ENCODE measurements at places on chromosomes 4 and X. TPM values are rescaled to one million over a fixed set of nuclear protein-coding genes. Genes with fewer than 3 reads are reported as not detected.

GRCh38 chrX:15679246-15679645, 14.6 kb upstream of the CLTRN start:
- peaks cover 37% of the 10 kb centered on the region for H3K4me1 ChIP-seq
- DNase-seq: no peak

TENT5D gene
- 0.04 TPM for total RNA-seq

GRCh38 chr4:180493299-180493698, 1749.9 kb upstream of the TENM3 start:
- no peak overlapping the region for H3K4me3 ChIP-seq
- H3K4me1 ChIP-seq: no peaks in the 10 kb centered on the region
- DNase-seq: no peak
- H3K27ac ChIP-seq: no peak overlapping the region
- H3K36me3 ChIP-seq: no peaks in the 10 kb centered on the region
- H3K27me3 ChIP-seq: no peaks in the 10 kb centered on the region

DNA sequence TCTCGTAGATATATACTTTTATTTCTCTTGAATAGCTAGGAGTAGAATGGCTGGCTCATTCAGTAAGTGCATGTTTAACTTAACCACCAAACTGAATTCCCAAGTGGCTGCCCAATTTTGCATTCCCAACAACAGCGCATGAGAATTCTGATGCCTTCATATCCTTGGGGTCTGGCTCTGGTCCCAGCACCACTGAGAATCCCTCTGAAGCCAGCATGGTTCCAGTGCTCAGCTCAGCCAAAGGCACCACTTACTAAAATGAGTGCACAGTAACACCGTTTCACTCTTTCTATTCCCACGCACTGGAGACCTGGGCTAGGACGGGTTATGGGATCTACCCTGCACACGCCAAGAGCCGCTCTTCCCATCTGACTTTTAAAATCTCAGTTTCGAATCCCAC, 60.4 kb downstream of the CASP3 start:
- no peak overlapping the region for H3K27ac ChIP-seq
- H3K27me3 ChIP-seq: no peaks in the 10 kb centered on the region
- no peak overlapping the region for H3K4me3 ChIP-seq

- no peaks in the 10 kb centered on the region for H3K27me3 ChIP-seq
- no peak overlapping the region for H3K4me3 ChIP-seq
- DNase-seq: peak; percentile 54
- H3K36me3 ChIP-seq: peaks cover 18% of the 10 kb centered on the region
- H3K27ac ChIP-seq: peak overlapping the region; percentile 58
- peaks cover 13% of the 10 kb centered on the region for H3K4me1 ChIP-seq
Observed at GRCh38 chr4:99885063-99885664, 9.1 kb downstream of the LAMTOR3 start.

TBC1D8B gene
- total RNA-seq: 1.8 TPM

DNA sequence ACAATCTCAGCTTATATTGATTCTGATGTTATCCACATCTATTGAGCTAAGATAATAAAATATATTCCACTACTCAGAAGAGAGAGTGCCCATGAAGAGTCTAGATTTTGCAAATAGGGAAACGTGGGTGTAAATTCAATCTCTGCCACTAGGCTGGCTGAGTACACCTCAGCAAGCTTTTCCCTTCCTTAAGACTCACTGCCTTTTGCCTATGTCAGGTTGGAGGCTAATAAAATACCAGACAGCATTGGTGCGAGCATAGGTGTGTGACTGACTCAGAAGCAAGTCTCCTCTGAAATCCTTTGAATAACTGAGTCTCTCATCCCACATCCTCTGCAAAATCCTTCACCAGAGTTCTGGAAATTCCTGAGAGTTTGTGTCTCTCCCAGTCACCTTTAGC, 405.4 kb upstream of the CPEB2 start:
- no peaks in the 10 kb centered on the region for H3K27me3 ChIP-seq
- peaks cover 6% of the 10 kb centered on the region for H3K4me1 ChIP-seq
- peak; percentile 53 for DNase-seq
- no peak overlapping the region for H3K4me3 ChIP-seq
- H3K36me3 ChIP-seq: no peaks in the 10 kb centered on the region
- no peak overlapping the region for H3K27ac ChIP-seq

DNA sequence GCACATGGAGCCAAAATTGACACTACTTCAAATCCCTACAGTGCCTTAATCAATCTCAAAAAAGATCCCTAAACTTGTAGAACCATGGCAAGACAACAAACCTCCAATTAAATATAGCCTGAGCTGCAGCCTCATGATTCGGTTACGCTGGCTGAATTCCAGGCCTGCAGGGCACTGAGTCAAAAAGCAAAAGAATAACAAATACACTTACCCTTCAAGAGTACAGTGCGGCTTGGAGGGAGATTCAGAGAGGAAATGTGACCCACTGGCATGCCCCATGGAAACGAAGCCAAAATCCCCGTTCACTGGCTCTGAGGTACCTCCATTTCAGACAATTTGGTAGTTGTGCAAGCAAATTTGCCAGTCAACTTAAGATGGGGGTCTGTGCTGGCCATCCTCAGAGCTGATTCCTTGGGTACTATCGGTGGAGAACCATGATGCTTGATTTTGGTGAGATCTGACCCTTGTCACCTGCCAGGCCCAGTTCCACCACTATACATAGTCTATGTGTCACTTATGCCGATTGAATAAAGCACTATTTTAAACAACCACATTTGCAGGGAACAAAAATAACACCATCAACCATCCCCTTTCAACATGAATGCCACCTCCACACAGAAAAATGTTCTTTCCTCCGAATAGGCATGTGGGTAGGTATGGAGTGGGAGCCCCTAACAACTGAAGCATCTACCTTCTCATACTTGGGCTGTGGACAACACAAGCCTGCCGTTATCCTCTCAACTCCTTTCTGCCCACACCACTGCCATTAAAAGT, 2.1 kb downstream of the C4orf54 start:
- no peak overlapping the region for H3K4me3 ChIP-seq
- DNase-seq: peak; percentile 88
- no peak overlapping the region for H3K27ac ChIP-seq
- peaks cover 18% of the 10 kb centered on the region for H3K4me1 ChIP-seq
- no peaks in the 10 kb centered on the region for H3K27me3 ChIP-seq

GRCh38 chrX:113400193-113400704, 559.6 kb upstream of the AMOT start:
- DNase-seq: peak; percentile 6
- H3K27me3 ChIP-seq: no peaks in the 10 kb centered on the region

STAP1 gene
- not detected for total RNA-seq

UGT8 gene
- total RNA-seq: 1.8 TPM

DNA sequence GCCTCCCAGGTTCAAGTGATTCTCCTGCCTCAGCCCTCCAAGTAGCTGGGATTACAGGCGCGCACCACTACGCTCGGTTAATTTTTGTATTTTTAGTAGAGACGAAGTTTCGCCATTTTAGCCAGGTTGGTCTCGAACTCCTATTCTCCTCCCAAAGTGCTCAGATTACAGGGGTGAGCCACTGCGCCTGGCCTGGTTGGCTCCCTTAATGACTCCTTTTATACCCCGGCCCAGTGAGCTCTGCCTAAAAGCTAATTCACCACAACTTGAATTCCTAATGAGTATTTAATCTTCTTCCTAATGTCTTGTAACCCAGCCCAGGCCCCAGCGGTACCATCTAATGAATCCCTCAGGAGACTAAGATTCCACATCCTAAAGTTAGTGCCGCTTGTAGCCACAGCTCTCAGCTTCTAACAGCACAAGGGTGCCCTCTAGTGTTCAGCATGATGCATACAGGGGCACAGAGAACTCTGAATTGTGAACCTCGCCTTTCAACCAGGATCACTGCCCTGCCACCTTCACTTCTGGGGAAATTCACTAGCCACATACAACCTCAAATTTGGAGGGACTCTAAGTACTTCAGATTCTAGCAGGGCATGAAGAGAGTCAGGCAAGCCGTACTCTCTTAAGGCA, 89.5 kb downstream of the OR13H1 start:
- H3K27me3 ChIP-seq: no peaks in the 10 kb centered on the region
- H3K36me3 ChIP-seq: no peaks in the 10 kb centered on the region
- no peaks in the 10 kb centered on the region for H3K4me1 ChIP-seq
- no peak overlapping the region for H3K4me3 ChIP-seq
- peak; percentile 68 for DNase-seq
- H3K27ac ChIP-seq: no peak overlapping the region

RS1 gene
- not detected for total RNA-seq

GRCh38 chrX:84078991-84079390, 109.0 kb downstream of the RPS6KA6 start:
- no peak overlapping the region for H3K27ac ChIP-seq
- no peaks in the 10 kb centered on the region for H3K36me3 ChIP-seq
- H3K27me3 ChIP-seq: no peaks in the 10 kb centered on the region
- no peak for DNase-seq
- H3K4me3 ChIP-seq: no peak overlapping the region
- no peaks in the 10 kb centered on the region for H3K4me1 ChIP-seq

CLIC2 gene
- total RNA-seq: not detected

DNA sequence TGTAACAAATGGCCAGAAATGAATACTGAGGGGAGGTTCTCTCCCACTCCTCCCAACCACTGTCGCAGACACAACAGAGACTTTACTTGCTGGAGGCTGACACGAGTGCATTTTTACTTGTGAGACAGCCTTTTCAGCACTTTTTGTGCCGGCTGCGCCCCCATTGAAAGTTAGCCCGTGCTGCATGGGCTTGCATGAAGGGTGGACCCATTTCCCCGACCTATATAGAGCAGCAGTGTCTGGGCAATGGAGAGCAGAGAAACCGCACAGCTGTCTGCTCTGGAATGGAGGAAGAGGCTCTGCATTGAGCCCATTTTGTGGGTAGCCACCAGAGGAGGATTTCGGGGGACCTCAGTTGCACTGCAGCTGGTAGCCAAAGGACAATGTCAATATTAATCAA, 208.8 kb downstream of the UGT8 start:
- no peaks in the 10 kb centered on the region for H3K4me1 ChIP-seq
- H3K36me3 ChIP-seq: no peaks in the 10 kb centered on the region
- DNase-seq: no peak
- H3K27ac ChIP-seq: no peak overlapping the region
- no peaks in the 10 kb centered on the region for H3K27me3 ChIP-seq

- no peaks in the 10 kb centered on the region for H3K36me3 ChIP-seq
- H3K4me3 ChIP-seq: no peak overlapping the region
- DNase-seq: no peak
- H3K27ac ChIP-seq: no peak overlapping the region
Observed at GRCh38 chr4:70559924-70560323, 32.1 kb upstream of the AMBN start.

- no peak for DNase-seq
- H3K4me1 ChIP-seq: peaks cover 8% of the 10 kb centered on the region
- H3K27ac ChIP-seq: no peak overlapping the region
- H3K27me3 ChIP-seq: no peaks in the 10 kb centered on the region
Observed at GRCh38 chrX:46125111-46125510, 420.1 kb downstream of the ZNF674 start.

TMPRSS11F gene
- total RNA-seq: not detected

FMR1NB gene
- not detected for total RNA-seq

- no peaks in the 10 kb centered on the region for H3K36me3 ChIP-seq
- H3K27me3 ChIP-seq: peaks cover 35% of the 10 kb centered on the region
- no peak overlapping the region for H3K27ac ChIP-seq
- H3K4me1 ChIP-seq: no peaks in the 10 kb centered on the region
- no peak overlapping the region for H3K4me3 ChIP-seq
Observed at GRCh38 chr4:185082561-185082960, 60.5 kb upstream of the SLC25A4 start.

PAGE5 gene
- not detected for total RNA-seq

DNA sequence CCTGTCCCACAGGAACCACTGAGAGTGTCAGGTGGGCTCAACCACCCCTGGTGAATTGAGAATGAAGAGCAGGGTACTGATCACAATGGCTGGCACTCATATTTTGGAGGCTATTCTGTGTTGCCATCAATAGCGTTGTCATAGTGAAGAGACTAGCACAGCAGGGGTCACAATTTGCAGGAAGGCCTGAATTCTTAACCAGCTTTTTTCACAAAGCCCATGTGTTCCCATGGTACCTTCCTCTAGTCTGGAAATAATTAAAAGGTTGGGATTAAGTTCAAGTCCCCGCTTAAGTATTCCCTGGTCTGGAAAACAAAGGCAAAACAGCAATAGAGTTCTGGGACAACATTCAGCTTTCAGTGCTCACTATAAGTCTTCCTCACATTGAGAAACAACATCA, 1051.7 kb downstream of the C4orf33 start:
- H3K4me1 ChIP-seq: no peaks in the 10 kb centered on the region
- H3K27ac ChIP-seq: no peak overlapping the region
- DNase-seq: no peak

GRCh38 chr4:181261279-181261678, 981.9 kb upstream of the TENM3 start:
- DNase-seq: no peak
- no peak overlapping the region for H3K4me3 ChIP-seq
- no peaks in the 10 kb centered on the region for H3K4me1 ChIP-seq
- no peaks in the 10 kb centered on the region for H3K36me3 ChIP-seq
- no peak overlapping the region for H3K27ac ChIP-seq

- H3K27ac ChIP-seq: peak overlapping the region; percentile 32
- H3K27me3 ChIP-seq: no peaks in the 10 kb centered on the region
- peaks cover 15% of the 10 kb centered on the region for H3K4me1 ChIP-seq
Observed at GRCh38 chr4:27886120-27886519, 1025.5 kb downstream of the STIM2 start.

DNA sequence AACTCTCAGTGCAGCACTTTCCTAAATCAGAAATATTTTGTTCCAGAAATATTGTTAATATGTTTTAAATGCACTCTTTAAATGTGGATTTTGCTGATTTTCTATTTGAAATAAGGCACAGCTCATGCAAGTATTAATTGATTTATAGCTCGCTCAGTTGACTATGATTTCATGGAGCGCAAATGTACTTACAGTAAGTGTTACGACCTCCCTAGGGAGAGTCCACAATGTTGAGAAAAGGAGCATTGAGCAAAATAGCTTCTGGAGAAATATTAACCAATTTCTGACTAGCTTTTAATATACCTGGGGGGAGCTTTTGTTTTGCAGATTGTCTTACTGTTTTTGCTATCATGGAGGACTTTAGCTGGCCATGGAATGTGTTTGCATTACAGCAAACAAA, 1687.5 kb downstream of the STIM2 start:
- H3K4me3 ChIP-seq: no peak overlapping the region
- H3K4me1 ChIP-seq: no peaks in the 10 kb centered on the region
- no peak for DNase-seq
- no peaks in the 10 kb centered on the region for H3K36me3 ChIP-seq

DNA sequence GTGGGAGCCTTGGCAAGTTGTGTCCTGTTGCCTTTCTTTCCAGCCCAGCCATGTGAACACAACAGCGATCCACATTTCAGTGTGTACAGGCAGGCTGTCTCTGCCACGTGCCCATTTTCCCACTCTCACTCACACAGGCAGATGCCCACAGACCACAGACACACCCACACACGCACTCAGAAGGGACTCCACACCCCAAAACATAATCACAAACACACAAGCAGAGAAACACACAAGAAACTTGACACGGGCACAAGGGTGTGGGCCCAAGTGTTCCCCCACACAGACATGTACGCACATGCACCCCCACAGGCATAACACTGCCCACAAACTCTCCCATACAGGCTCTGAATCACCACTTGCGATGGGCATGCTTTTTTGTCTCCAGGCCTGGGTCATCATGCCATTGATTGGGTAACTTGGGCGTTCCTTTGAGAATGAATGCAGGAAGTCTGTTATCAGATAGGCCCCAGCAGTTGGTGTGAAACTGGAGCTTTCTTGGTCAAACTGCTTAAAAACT, 84.3 kb downstream of the NBDY start:
- DNase-seq: no peak
- no peaks in the 10 kb centered on the region for H3K36me3 ChIP-seq
- H3K4me1 ChIP-seq: no peaks in the 10 kb centered on the region
- H3K27me3 ChIP-seq: no peaks in the 10 kb centered on the region
- H3K4me3 ChIP-seq: no peak overlapping the region

All from PC-3 (cell line).